ENCODE measurements at places on chromosomes 3 and 15. TPM values are rescaled to one million over a fixed set of nuclear protein-coding genes. Genes with fewer than 3 reads are reported as not detected.
A peak's percentile ranks its signal among the peaks of the same experiment; 100 is the strongest.

DNA sequence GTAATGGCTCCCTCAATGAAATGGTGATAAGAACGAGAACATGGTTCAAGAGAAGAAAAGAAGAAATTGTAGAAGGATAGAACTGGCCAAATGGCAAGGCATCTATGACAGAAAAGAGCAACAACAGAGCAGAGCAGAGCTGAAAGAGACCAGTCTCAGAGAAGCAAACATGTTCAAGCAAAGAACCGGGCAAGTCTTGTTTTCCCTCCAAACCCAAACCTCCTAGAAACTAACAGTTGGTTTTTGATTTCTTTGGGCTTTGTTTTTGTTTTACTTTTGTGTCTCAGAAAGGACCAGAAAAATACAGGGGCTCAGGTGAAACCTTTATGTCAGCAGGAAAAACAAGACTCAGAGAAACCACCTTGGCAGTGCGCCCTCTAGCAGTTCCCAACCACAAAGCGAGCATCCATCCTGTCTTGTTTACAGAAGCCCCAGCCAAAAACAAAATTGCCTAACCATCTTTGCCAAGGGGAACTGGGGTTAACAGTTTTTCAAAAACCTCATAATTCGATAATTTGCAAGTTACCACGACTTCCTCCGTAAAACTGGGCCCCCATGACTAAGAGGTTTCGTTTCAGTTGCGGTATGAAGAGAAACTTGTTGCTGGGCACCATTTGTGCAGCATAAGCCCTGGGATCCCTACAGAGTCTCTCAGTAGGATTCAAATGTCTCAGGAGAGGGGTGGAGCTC lies 159.2 kb upstream of the SLC24A5 start:
- no peak for DNase-seq

Gene TNFAIP8L3
- total RNA-seq = 20.2 TPM

DNA sequence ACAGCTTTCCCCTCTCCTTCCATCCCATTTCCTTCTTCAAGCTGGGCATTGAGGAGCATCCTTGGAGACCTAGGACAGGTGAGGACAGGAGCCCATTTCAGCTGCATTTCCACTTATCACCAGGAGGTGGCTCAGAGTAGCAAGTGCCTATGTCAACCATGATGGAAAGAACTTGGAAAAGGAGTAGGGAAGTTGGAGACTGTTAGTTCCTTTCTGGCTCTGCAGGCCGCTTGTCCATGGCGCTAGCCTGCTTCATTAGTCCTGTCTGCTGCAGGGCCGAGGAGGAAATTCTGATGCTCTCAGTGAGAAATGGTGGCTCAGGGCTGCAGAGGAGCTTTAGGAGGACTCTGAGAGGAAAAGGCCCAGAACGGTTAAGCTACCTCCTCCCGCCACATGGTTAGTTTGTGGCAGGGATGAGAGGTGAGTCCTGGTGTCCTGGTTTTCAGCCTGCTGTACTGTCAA lies 7.0 kb upstream of the CD276 start:
- peak; percentile 87 for DNase-seq

GRCh38 chr3:107236655-107237337 lies 140.4 kb upstream of the CCDC54 start:
- no peak for DNase-seq

Gene ARNT2
- total RNA-seq = 8.7 TPM

Data from lower leg skin (tissue), 4 donors.